ENCODE measurements at places on chromosomes 6 and 20. TPM values are rescaled to one million over a fixed set of nuclear protein-coding genes. Genes with fewer than 3 reads are reported as not detected.

Gene PRDM1
- 3.9 TPM for polyA plus RNA-seq

Gene OLIG3
- not detected for polyA plus RNA-seq

Gene GNRH2
- 0.21 TPM for polyA plus RNA-seq

Gene ELOVL2
- polyA plus RNA-seq = 6.3 TPM

Gene SALL4
- 0.03 TPM for polyA plus RNA-seq

Gene TNFRSF6B
- polyA plus RNA-seq = 12.0 TPM

Gene PHACTR3
- not detected for polyA plus RNA-seq

Gene EEF1A2
- polyA plus RNA-seq = 3.2 TPM

Gene NHLRC1
- 1.0 TPM for polyA plus RNA-seq

Gene DCDC2
- not detected for polyA plus RNA-seq

Gene SMOC2
- polyA plus RNA-seq = not detected

Gene SLC22A16
- polyA plus RNA-seq = not detected

Gene MAP1LC3A
- 39.7 TPM for polyA plus RNA-seq

Gene C20orf202
- not detected for polyA plus RNA-seq

Gene GMPR
- 7.0 TPM for polyA plus RNA-seq

Gene TMEM14C
- polyA plus RNA-seq = 170 TPM

Gene SLC24A3
- polyA plus RNA-seq = not detected

Gene DEFB123
- polyA plus RNA-seq = not detected

Gene NKX2-4
- not detected for polyA plus RNA-seq

Gene ANKRD66
- not detected for polyA plus RNA-seq

Gene ABHD16B
- 0.05 TPM for polyA plus RNA-seq

Gene NRSN1
- not detected for polyA plus RNA-seq

Gene MEP1A
- not detected for polyA plus RNA-seq

Measured in IMR-90 (cell line).